Diencephalon (tissue), 1 donor: ENCODE measurements at places on chromosomes 5 and 9. TPM values are rescaled to one million over a fixed set of nuclear protein-coding genes. Genes with fewer than 3 reads are reported as not detected.

Gene IRX2
- 5.1 TPM for total RNA-seq

Gene NTNG2
- total RNA-seq = 15.5 TPM

Gene PAEP
- not detected for total RNA-seq

Gene SLC6A3
- total RNA-seq = 12.5 TPM

Gene CENPP
- total RNA-seq = 6.5 TPM

Gene GLDC
- total RNA-seq = 26.3 TPM

Gene IFNA13
- not detected for total RNA-seq

Gene CLPTM1L
- 124 TPM for total RNA-seq

Gene PFN3
- total RNA-seq = not detected

Gene HK3
- 1.2 TPM for total RNA-seq

Gene REEP2
- total RNA-seq = 123 TPM

Gene NME5
- 22.4 TPM for total RNA-seq

Gene ARSI
- total RNA-seq = 0.46 TPM

Gene HIGD2A
- total RNA-seq = 43.4 TPM

Gene CCDC152
- 14.1 TPM for total RNA-seq

Gene PCDHGB1
- 10.4 TPM for total RNA-seq

Gene PRR16
- 6.5 TPM for total RNA-seq

Gene KCNMB1
- total RNA-seq = 0.23 TPM

Gene ZNF883
- 29.1 TPM for total RNA-seq

Gene C5orf52
- not detected for total RNA-seq

Gene ZNF618
- 10.1 TPM for total RNA-seq

Gene ADRB2
- total RNA-seq = 2.1 TPM

Gene AK1
- total RNA-seq = 68.7 TPM

Gene HTR1A
- 5.5 TPM for total RNA-seq

Gene UGT3A2
- 0.69 TPM for total RNA-seq

Gene AGXT2
- 0.23 TPM for total RNA-seq

Gene PCDHB5
- 11.1 TPM for total RNA-seq

Gene UBE2QL1
- total RNA-seq = 22.8 TPM

Gene TRPM6
- total RNA-seq = 2.5 TPM

Gene C7
- total RNA-seq = 3.9 TPM

Gene MOB3B
- total RNA-seq = 9.0 TPM

Gene CTSV
- total RNA-seq = 0.46 TPM

Gene DNAH5
- total RNA-seq = 4.2 TPM

Gene FGFR4
- 1.6 TPM for total RNA-seq

Gene MVB12B
- total RNA-seq = 39.0 TPM

Gene RNF180
- 110 TPM for total RNA-seq

Gene IRX4
- total RNA-seq = not detected

Gene ACSL6
- total RNA-seq = 59.5 TPM

Gene ITK
- total RNA-seq = 0.23 TPM

Gene CCDC192
- not detected for total RNA-seq

Gene PCA3
- 1.4 TPM for total RNA-seq

Gene GKAP1
- 18.5 TPM for total RNA-seq

Gene GARNL3
- 87.4 TPM for total RNA-seq

Gene GRXCR2
- total RNA-seq = not detected

Gene PCDHB9
- 9.2 TPM for total RNA-seq

Gene GARIN3
- total RNA-seq = not detected

Gene IL13
- not detected for total RNA-seq

Gene FGF10
- 8.3 TPM for total RNA-seq

Gene FOXD4L6
- 0.46 TPM for total RNA-seq

Gene SV2C
- 34.4 TPM for total RNA-seq
